GM04504 (cell line): ENCODE measurements at places on chromosomes 1 and 21.
A peak's percentile ranks its signal among the peaks of the same experiment; 100 is the strongest.

- DNase-seq: no peak
These were observed 30.0 kb downstream of the WNT3A start for GRCh38 chr1:228036701-228037231.

DNA sequence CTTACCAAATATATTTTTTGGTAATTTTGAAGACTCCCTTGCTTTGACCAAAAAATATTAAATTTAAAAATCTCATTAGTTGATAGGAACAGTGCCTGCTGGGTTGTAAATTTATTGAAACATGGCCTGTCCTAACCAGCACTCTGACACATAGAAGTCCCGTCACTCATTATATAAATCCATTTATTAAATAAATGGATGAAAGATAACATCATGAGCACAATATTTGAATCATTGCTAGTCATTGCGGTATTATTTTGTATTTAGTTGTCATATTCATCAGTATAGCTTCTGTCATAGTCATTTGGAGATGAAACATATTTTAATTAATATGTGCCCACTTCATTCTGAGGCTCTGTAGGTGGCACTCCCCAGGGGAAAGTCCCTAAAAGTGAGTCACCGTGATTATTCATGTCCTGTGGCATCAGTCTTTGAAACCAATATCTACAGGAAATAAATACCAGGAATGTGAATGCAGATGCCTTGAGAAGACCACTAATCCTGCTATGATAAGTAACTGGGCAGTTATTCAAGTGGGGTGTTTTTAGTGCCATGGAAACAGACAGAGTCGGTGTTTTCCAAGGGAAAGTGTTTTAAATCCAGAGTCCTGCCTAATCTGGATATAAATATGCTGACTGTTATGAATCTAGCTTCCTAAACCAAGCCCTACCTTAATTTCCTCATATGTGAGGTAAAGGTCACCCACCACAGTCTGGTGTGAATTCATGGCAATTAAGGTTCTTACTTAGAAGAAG lies 302.0 kb downstream of the DUSP10 start:
- DNase-seq: peak; percentile 79

- DNase-seq: no peak
These were observed 464.7 kb downstream of the ADGRL2 start for GRCh38 chr1:82265436-82265835.

DNA sequence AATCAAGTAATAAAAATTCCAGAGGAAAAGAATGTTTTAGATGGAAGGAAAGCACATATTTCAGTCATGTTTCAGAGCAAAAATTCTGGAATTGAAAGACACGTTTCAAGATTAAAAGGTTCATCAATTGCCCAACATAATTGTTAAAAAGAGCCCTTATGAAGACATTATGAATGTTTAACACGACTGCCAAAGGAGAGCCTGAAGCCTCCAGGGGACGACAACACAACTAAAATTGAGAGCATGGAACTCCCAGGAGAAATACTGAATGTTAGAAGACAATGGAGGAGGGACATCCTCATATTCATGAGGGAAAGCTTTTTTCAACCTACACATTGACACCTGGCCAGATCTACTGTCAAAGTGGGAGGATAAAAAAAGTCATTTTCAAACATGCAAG lies 16.0 kb downstream of the OR2T11 start:
- peak; percentile 35 for DNase-seq

- no peak for DNase-seq
These were observed 13.0 kb downstream of the DOP1B start for GRCh38 chr21:36169470-36170128.

GRCh38 chr1:96992871-96993270 lies 271.3 kb downstream of the PTBP2 start:
- DNase-seq: peak; percentile 19

- no peak for DNase-seq
These were observed 103.8 kb downstream of the BRINP3 start for GRCh38 chr1:190373705-190374336.

GRCh38 chr1:213724640-213725536 lies 262.9 kb upstream of the PROX1 start:
- peak; percentile 3 for DNase-seq

GRCh38 chr1:152871731-152872126 lies 6.4 kb upstream of the SMCP start:
- no peak for DNase-seq

DNA sequence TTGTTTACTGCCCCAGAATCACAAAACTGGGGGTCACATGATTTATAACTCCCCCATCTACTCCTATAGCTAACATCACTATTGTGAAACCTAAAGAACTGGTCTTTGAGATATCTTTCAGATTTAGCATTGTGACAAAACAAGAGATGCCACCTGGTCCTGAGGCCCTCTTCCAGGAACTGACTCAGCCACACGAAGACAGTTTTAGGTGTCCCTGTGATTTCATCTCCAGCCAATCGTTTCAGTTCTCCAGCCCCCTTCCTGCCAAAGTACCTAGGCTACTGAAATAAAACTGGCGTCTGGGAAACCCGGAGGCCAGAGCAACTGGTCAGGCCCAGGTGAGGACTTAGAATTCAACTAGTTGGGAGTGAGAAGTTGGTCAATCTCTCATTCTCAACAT lies 36.6 kb downstream of the TBX19 start:
- no peak for DNase-seq

DNA sequence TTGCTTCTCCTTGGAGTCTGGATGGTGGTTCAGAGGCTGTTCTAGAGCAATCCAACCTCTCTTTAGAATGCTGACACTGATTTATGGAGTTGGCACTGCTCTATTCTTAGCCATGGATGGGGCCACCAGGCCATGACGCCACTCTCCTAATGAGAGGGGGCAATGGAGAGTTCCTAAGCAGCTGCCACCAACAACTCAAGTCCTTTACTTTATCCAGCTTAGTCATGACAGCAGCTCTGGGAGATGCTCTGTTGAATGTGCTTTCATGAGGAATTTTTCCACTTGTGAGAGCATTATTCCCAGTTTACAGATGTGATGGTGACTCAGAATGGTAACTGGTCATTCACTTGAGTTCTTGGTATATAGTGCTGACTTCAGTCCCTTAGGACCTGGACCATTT lies 366.3 kb downstream of the HHAT start:
- no peak for DNase-seq

GRCh38 chr1:8238141-8239038 lies 79.5 kb upstream of the SLC45A1 start:
- peak; percentile 69 for DNase-seq

GRCh38 chr1:11280719-11281376 lies 7.8 kb downstream of the UBIAD1 start:
- no peak for DNase-seq
